ENCODE measurements at places on chromosomes 12 and 14.

GRCh38 chr12:4449851-4450221, 4.2 kb upstream of the FGF6 start:
- DNase-seq, result no peak

- DNase-seq, result no peak
Measured at GRCh38 chr14:91337699-91338335, 79.8 kb downstream of the CCDC88C start.

DNA sequence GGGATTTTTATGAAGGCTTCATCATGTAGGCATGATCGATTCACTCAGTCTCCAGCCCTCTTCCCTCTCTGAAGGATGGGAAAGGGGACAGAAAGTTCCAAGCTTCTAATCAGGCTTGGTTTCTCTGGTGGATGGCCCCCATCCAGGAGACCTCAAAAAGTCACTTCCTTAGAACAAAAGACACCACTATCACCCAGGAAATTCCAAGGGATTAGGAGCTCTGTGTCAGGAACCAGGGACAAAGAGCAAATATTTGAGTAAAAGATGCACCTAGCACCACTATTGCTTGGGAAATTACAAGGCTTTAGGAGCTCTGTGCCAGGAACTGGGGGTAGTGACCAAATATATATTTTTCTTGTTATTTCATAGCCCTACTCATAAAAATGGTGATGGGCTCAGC, 33.6 kb upstream of the TMX1 start:
- no peak for DNase-seq

DNA sequence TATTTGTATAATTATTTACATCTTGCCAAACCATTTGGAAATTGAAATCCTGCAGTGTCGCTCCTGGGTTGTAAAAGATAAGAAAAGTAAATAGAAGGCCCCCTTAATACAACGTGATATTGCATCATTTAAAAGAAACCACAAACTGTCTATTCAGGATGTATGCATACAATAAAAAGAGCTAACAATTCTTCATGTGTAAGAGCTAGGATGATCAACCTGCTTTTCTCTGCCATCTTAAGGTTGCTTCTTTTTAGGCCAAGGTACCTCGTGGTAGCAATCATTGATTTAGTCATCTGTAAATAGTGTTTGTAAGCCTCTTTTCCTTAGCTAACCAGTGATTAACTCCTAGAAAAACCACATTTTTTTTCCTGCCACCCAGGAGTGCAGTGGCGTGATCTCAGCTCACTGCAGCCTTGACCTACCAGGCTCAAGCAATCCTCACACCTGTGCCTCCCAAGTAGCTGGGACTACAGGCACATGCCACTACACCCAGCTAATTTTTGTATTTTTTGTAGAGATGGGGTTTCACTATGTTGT, 3.3 kb upstream of the USP44 start:
- no peak for DNase-seq

- no peak for DNase-seq
Measured at GRCh38 chr12:62711631-62712241, 223.2 kb downstream of the PPM1H start.

DNA sequence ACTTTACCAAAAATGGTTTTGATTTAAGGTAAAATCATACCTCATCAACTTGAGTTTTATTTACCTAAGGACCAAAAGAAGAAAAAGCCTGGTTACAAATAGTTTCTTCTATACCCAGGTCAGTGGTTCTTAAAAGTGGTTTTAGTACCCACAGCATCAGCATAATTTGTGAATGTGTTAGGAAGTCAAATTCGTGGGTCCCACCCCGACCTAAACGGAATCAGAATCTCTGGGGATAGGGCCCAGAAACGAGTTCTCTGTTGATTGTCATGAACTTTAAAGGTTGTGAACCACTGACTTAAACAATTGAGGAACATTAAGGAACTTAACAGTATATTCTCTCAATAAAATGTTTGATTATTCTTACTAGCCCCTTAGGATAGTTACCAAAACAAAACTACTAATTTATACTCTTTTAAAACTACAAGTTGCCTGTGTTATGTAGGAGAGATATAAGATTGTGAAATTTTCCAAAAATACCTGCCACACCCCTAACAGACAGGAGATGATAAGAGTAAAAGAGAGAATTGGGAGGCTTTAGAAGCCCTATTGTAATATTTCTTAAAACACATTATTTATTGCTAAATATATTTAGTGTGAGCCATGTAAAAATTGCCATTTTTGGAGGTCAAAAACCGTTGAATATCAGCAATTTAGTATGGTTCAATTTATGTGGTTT, 669 bp upstream of the SLC25A21 start:
- DNase-seq, result no peak

GRCh38 chr14:26719514-26719913, 121.7 kb upstream of the NOVA1 start:
- no peak for DNase-seq

- DNase-seq, result no peak
Measured at GRCh38 chr12:82883394-82884355, 197.0 kb downstream of the TMTC2 start.

GRCh38 chr12:52498946-52499345, 5.9 kb upstream of the KRT6A start:
- DNase-seq, result no peak

DNA sequence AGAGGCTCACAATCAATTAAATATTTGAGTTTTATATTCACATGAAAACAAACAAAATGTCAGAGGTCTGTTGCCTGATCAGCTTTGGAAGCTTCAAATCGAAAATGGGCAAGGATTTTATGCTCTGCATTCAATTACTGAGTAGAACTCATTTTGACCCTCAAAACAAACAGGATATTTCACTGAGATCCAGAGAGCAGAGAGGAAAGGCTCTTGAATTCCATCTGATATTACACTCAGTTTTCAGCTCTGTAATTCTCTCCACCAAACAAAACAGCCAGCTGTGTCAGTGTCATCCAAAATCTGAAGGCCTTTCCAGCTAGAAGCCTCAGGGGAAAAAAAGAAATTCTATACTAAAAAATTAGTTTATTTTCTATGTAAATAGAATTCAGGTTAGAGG, 128.6 kb upstream of the FLRT2 start:
- DNase-seq, result no peak

DNA sequence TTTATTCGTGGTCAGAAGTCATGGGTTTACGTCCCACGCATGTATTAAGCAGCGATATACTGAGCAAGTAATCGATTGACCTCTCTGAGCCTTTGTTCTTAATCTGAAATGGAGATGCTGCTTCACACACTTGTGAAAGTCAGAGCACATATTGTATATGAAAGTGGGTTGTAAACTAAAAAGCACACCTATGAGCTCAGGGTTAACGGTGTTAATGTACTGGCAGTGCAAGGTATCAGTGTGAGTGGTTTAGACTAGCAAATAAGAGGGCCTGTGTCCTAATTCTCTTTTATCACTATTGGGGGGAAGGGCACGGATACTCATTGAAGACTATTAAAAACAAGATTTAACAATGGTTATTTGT, 676 bp downstream of the MRPL42 start:
- no peak for DNase-seq

- no peak for DNase-seq
Measured at GRCh38 chr14:34059037-34059924, 108.4 kb upstream of the EGLN3 start.

- no peak for DNase-seq
Measured at GRCh38 chr12:86914721-86915120, 658.5 kb upstream of the MGAT4C start.

DNA sequence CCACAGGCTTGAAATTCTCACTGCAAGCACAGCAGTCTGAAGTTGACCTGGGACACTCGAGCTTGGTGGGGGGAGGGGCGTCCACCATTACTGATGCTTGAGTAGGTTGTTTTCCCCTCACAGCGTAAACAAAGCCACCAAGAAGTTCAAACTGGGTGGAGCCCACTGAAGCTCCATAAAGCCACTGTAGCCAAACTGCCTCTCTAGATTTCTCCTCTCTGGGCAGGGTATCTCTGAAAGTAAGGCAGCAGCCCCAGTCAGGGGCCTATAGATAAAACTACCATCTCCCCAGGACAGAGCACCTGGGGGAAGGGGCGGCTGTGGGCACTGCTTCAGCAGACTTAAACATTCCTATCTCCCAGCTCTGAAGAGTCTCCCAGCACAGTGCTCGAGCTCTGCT, 31.7 kb upstream of the ST8SIA1 start:
- no peak for DNase-seq

- DNase-seq, result no peak
Measured at GRCh38 chr14:74720526-74720925, 7.6 kb downstream of the FCF1 start.

DNA sequence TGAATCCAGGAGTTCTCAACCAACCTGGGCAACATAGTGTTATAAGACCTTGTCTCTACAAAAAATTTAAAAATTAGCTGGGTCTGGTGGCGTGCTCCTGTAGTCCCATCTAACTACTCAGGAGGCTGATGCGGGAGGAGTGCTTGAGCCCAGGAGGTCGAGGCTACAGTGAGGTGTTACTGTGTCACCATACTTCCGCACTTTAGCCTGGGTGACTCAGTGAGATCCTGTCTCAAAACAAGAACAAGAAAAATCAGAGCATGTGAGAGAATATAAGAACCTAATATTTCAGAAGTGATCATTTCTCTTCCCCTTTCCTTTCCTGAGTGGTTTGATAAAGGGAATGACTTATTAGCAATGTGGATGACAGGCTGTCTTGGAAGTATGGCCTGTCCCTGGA, 9.5 kb downstream of the TRAF3 start:
- no peak for DNase-seq

- DNase-seq, result no peak
Measured at GRCh38 chr14:68552602-68553001, 240.3 kb downstream of the ZFP36L1 start.

DNA sequence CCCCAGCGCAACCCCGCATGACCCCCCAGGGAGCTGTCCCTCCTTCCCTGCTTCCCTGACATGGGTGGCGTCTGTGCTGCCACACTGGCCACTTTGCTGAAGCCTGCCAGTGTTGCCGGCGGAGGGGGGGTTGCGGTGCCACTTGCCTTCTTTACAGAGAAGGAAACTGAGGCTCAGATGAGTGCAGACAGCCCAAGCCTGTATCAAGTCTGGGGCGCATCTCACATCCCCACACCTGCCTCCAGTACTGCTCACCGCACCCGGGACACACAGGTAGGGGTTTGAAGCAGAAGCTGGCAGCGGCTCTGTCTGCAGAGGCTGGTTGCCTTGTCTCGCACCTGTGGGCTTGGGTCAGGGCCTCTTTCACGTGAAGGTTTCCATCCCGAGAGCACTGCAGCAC, 104.7 kb upstream of the RTL1 start:
- no peak for DNase-seq

GRCh38 chr12:48816143-48816854, 2.0 kb upstream of the CACNB3 start:
- no peak for DNase-seq

GRCh38 chr14:58200480-58200841, 512 bp downstream of the ACTR10 start:
- no peak for DNase-seq
